ENCODE measurements at places on chromosomes 5 and 9. TPM values are rescaled to one million over a fixed set of nuclear protein-coding genes. Genes with fewer than 3 reads are reported as not detected.

Gene GFRA3
- not detected for total RNA-seq

Gene MACROH2A1
- 184 TPM for total RNA-seq

Gene NEUROG1
- total RNA-seq: not detected

Gene CARTPT
- not detected for total RNA-seq

Gene SMIM32
- not detected for total RNA-seq

Gene SUSD3
- total RNA-seq: 1.3 TPM

Gene CNTNAP3
- 0.15 TPM for total RNA-seq

Gene CD274
- total RNA-seq: 3.3 TPM

Gene CATSPER3
- total RNA-seq: 0.17 TPM

Gene POU5F2
- total RNA-seq: 0.99 TPM

Gene SYNPO
- total RNA-seq: 3.3 TPM

Gene OR1J2
- total RNA-seq: not detected

Gene DNAH5
- total RNA-seq: 2.6 TPM

Gene SLC34A3
- total RNA-seq: under 0.01 TPM

Gene ZNF879
- 4.9 TPM for total RNA-seq

Gene TRMT10B
- 4.1 TPM for total RNA-seq

Data from smooth muscle cell of trachea (primary cell).